ENCODE measurements at places on chromosomes 13 and 19.
A peak's percentile ranks its signal among the peaks of the same experiment; 100 is the strongest.

- DNase-seq: no peak
Observed at GRCh38 chr19:43983544-43983911, 460 bp upstream of the ZNF155 start.

GRCh38 chr13:19332378-19332777, 150.8 kb upstream of the TUBA3C start:
- no peak for DNase-seq

DNA sequence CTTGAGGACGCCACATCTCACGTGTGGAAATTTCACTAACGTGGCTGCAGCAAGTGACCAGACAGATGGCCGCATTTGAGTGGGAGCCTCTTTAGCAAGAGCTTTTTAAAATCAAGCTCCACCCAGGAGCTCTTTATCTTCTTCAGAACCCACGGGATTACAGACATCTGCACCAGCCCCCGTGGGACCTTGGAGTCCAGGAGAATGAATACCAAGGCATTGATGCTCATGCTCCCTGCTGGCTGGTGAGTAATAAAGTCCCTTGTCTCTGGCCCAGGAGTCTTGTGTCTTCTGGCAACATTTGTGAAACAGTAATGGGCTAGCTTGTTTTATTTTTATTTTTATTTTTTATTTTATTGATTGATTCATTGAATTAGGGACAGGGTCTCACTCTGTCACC, 64.4 kb downstream of the TRPM4 start:
- DNase-seq: no peak

DNA sequence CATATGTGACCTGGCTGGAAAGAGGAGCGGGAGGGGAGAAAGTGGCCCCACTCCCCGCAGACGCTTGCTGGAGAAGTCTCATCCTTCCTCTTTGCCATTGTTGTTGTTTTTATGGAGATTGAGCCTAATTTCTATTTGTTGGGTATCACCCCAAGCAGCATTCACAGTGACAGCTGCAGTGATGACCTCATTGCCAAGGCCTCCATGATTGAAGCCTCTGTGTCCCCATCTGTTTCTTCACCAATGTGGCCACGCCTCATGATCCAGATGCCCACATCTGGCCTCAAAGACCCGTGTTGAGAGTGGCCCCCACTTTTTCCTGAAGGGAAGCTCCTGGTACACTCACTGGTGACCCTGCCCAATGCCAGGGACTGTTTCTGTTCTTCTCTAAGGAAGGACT, 154.2 kb downstream of the SLC7A1 start:
- DNase-seq: no peak

DNA sequence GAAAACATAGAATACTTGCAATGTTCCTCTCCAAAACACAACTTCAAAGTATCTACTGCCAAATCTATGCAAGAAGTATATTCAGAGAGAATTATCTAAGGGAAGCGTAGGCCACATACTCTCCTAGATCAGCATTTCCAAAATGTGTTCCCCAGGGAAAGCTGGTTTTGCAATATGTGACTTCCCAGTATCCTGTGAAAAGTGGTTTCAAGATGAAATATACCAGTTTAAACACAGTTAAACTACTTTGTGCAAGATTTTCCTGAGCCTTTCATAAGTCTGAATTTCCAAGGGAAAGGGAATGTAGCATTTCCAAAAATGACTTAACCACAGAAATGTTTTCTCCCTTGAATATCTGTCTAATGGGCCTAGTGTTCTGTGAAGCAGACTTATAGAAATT, 7.6 kb downstream of the STARD13 start:
- DNase-seq: no peak

DNA sequence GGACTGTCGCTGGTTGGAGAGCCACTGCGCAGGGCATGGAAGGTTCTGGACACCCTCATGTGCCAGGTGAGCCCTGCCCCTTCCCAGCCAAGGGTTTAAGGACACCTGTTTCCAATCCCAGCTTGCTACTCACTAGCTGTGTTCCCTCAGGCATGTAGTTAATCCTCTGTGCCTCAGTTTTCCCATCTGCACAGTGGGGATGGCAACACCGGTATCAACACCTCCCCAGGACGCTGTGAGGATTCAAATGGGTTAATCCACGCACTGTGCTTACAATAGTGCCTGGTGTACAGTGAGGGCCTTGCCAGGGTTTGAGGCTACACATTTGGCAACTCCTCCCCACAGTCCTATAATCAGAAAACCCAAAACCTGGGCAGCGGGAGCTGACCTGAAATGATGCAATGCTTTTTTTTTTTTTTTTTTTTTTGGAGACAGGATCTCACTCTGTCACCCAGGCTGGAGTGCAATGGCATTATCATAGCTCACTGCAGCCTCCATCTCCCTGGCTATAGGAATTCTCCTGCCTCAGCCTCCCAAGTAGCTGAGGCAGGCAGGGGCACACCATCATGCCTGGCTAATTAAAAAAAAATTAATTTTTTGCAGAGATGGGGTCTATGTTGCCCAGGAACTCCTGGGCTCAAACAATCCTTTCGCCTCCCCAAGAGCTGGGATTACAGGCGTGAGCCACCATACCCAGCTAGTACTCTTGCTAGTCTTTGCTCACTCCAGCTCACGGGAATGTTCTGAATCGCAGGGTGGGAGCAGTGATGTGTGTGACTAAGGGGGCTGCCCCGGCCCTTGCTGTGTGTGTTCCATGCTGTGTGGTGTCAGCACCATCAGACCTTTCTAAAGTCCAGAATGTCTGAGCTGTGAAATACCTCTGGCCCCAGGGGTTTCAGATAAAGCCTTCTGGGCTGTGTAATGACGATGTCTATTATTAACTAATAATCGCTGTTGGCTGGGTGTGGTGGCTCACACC, 2.3 kb downstream of the ACP4 start:
- DNase-seq: no peak

DNA sequence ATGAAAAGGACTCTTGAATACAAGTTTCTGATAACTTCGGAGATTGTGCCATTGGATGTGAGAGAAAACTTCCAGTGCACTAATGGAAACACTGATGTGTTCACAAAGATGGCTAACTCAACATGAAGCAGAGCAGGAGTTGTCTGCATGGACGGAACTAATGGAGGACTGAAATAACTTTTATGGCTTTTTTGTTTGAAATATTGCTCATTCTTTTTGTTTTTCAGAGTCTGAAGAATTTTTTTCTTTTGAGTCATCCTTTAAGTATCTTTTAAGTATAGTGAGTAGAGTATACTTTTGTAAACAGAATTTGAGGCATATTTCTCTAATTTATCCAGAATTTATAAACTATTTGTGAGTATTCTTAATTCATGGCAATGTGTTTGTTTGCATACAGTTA, 25.7 kb downstream of the CRYL1 start:
- DNase-seq: no peak

DNA sequence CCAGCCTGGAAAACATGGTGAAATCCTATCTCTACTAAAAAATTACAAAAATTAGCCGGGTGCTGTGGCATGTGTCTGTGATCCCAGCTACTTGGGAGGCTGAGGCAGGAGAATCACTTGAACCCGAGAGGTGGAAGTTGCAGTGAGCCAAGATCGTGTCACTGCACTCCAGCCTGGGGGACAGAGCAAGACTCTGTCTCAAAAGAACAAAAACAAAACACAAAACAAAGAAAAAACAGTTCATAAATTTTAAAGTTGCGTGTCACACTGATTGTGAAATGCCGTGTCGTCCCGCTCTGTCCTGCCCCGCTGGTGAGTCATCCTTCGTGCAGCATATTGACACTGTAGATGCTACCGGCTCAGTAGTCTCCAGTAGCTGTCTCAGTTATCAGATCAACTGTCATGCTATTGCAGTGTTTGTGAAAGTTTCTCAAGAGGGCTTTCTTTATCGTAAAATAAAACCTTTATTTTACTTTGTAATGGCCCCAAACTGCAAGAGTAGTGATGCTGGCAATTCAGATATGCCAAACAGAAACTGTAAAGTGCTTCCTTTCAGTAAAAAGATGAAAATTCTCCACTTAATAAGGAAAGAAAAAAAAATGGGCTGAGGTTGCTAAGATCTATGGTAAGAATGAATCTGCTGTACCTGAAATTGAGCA, 36.4 kb upstream of the IGFL1 start:
- no peak for DNase-seq

GRCh38 chr13:44810061-44810840, 179.0 kb downstream of the NUFIP1 start:
- DNase-seq: peak; percentile 36

- no peak for DNase-seq
Observed at GRCh38 chr13:19103140-19103539, 78.5 kb downstream of the TUBA3C start.

DNA sequence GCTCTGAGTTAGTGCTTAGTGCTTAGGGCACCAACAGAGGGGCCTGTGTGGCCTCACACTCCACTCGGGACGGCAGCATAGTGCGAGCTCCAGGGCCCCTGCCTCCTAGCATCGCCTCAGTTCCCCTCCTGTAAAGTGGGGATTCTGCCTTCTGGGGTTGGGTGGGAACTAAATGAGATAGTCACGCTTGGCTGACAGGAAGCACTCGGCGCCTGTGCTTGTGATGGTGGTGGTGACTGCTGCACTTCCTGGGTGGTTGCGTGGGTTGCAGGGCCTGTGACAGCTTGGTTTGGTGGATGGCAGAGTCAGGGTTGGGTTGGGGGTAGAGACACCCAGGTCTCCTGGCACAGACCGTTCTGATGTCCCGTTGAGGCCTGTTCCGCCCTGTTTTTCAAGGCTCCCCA, 7.7 kb downstream of the PLEKHF1 start:
- DNase-seq: no peak

DNA sequence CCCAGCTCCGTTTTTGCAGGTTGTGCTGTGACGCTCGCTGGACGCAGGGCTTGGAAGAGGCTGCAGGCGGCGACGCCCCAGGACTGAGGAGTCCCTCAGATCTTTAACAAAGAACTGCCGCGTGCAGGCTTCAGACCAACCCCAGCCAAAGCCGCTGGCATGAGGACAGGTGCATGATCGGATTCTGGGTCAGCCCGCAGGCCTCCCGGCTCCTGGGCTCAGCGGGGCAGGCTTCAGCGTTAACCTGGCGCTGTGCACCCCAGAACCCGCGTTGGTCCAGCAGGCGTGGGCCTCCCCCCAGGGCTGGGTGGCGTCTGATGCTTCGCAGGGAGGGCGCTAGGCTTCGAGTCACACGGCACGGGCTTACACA, 920 bp upstream of the TIMM13 start:
- peak; percentile 22 for DNase-seq

- DNase-seq: no peak
Observed at GRCh38 chr19:8567522-8568172, 9.6 kb downstream of the MYO1F start.

- DNase-seq: no peak
Observed at GRCh38 chr19:35279985-35280821, 2.1 kb upstream of the HAMP start.

DNA sequence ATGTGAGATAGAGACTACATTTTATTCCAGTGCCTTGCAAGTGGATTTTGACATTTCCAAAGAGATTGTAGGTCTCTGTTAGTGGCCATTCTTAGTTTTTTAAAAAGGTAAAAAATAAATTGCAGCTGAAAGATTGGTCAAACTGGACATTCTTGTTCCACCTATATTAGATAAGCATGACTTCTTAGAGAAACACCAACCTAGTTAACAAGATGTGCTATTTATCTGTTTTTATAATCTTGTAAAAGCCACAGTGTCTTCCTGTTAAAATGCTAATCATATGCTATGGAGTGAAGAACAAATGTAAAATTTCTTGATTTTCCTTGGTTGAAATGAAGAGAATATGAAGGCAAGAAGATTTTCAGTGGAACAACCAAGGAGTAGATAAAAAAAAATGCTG, 33.4 kb upstream of the GPR183 start:
- DNase-seq: no peak

- DNase-seq: no peak
Observed at GRCh38 chr13:21240586-21240985, 64.1 kb downstream of the MRPL57 start.

DNA sequence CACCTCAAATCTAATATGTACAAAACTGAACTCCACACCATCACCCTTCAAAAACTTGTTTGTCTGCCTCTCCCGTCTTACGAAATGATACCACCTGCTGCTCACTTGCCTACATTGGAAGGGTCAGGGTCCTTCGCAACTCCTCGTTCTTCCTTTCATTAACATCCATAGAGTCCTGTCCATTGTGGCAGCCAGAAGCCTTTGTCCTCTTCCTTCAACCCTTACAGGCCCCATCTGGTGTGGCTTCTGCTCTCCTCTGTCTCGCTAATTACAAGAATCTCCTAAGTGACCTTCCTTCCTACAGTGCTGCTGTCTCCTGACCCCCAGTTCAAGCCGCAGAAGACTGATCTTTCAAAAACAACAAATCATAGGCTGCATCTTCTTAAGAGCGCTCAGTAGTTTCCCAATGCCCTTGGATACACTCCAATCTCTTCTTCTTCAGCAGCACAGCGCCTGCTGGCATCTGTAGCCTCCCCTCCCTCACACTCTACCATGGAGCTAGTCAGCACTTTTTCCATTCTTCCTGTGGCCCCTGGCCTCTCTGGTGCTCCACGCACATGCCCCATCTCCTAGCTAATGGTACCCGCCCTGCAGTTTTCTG, 382.7 kb downstream of the LIG4 start:
- DNase-seq: no peak

- no peak for DNase-seq
Observed at GRCh38 chr19:51644636-51645271, 1.9 kb downstream of the SIGLEC14 start.

DNA sequence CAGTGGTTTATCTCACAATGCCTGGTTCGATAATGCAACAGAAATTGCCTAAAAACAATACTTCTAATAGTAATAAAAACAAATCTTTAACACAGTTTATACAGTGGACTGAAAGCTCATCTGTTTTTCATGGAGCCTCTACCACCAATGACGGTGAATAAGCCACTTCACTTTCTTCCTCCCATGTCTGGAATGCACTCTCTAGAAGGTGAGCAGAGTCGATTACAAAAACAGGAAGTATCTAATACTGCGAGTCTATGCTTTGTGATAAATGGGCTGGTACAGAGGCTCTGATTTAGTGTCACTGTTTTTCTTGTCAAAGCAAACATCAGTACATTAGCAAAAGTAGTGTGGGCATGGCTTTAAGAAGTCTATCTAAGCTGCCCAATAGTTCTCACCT, 1348.6 kb upstream of the SLC10A2 start:
- no peak for DNase-seq

GRCh38 chr19:10717054-10717355, 874 bp upstream of the DNM2 start:
- DNase-seq: no peak

GRCh38 chr13:51584731-51585672, 740 bp downstream of the WDFY2 start:
- peak; percentile 20 for DNase-seq

- no peak for DNase-seq
Observed at GRCh38 chr13:45545686-45546409, 69.7 kb downstream of the ERICH6B start.

- DNase-seq: no peak
Observed at GRCh38 chr19:37966211-37966661, 59.2 kb downstream of the SIPA1L3 start.

- DNase-seq: no peak
Observed at GRCh38 chr19:16363133-16363851, 38.7 kb downstream of the KLF2 start.
